ENCODE measurements at places on chromosomes 7 and 10. TPM values are rescaled to one million over a fixed set of nuclear protein-coding genes. Genes with fewer than 3 reads are reported as not detected.

CALHM1 gene
- not detected for total RNA-seq

PPP1R17 gene
- not detected for total RNA-seq

HELLS gene
- 31.9 TPM for total RNA-seq

COMMD3 gene
- total RNA-seq, result 56.1 TPM

FAM24A gene
- total RNA-seq, result not detected

MRLN gene
- total RNA-seq, result not detected

GIMAP5 gene
- total RNA-seq, result not detected

WDR86 gene
- 9.0 TPM for total RNA-seq

VSTM2A gene
- not detected for total RNA-seq

TRIL gene
- 0.13 TPM for total RNA-seq

AOC1 gene
- total RNA-seq, result not detected

CALY gene
- not detected for total RNA-seq

GIMAP1 gene
- total RNA-seq, result 0.13 TPM

RELN gene
- under 0.01 TPM for total RNA-seq

ARID5B gene
- total RNA-seq, result 364 TPM

CDHR1 gene
- 0.11 TPM for total RNA-seq

STAG3 gene
- total RNA-seq, result 0.54 TPM

PIK3AP1 gene
- 0.26 TPM for total RNA-seq

KCND2 gene
- not detected for total RNA-seq

GJD4 gene
- total RNA-seq, result 0.22 TPM

C10orf143 gene
- 2.5 TPM for total RNA-seq

PIK3CG gene
- 0.11 TPM for total RNA-seq

LLCFC1 gene
- total RNA-seq, result not detected

MACROH2A2 gene
- total RNA-seq, result 15.3 TPM

C10orf105 gene
- total RNA-seq, result 2.9 TPM

NEURL1 gene
- 0.26 TPM for total RNA-seq

SPOCK2 gene
- 0.11 TPM for total RNA-seq

CREB5 gene
- 111 TPM for total RNA-seq

PTPRE gene
- 30.7 TPM for total RNA-seq

ITPRID1 gene
- total RNA-seq, result not detected

MMD2 gene
- total RNA-seq, result not detected

RASA4B gene
- total RNA-seq, result 2.4 TPM

PKD2L1 gene
- not detected for total RNA-seq

TMEM139 gene
- total RNA-seq, result 0.11 TPM

CHN2 gene
- total RNA-seq, result not detected

TRDMT1 gene
- 9.4 TPM for total RNA-seq

CYP26C1 gene
- 0.26 TPM for total RNA-seq

GARIN1A gene
- 2.7 TPM for total RNA-seq

DRGX gene
- total RNA-seq, result not detected

EVX1 gene
- total RNA-seq, result not detected

CRYGN gene
- total RNA-seq, result 0.78 TPM

GNG11 gene
- total RNA-seq, result 15.2 TPM

LAMB1 gene
- total RNA-seq, result 222 TPM

GOLGA7B gene
- 0.11 TPM for total RNA-seq

MUC12 gene
- total RNA-seq, result not detected

ADCK2 gene
- 15.8 TPM for total RNA-seq

ABCB4 gene
- 0.65 TPM for total RNA-seq

ATP6V0A4 gene
- not detected for total RNA-seq

CPA5 gene
- 0.13 TPM for total RNA-seq

INSYN2A gene
- 0.13 TPM for total RNA-seq
